Nephron progenitor cell (in vitro differentiated cells): ENCODE measurements at places on chromosomes 1 and 21.
A peak's percentile ranks its signal among the peaks of the same experiment; 100 is the strongest.

DNA sequence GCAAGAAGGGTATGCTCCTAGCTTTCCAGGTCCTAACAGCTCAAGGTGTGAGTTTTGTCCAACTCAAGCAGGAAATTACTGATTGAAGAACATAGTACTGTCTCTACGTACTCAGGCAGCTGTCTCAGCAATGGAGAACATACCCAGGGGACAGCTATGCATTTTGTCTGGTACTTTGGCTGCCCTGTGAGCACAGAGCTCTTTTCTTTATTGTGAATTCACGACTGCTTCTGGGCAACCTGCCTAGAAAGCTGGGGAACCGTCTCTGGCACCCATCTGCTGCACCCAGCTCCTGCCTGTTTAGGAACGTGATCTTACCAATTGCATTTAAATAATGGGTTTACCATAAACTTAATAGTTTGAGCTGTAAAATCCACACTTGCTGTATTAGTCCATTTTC is 258.1 kb downstream of the HHAT start:
- no peak overlapping the region for H3K27ac ChIP-seq
- no peaks in the 10 kb centered on the region for H3K4me1 ChIP-seq
- no peaks in the 10 kb centered on the region for H3K27me3 ChIP-seq
- DNase-seq = no peak
- H3K4me3 ChIP-seq = no peak overlapping the region

GRCh38 chr1:7810395-7810794 is 26.3 kb downstream of the PER3 start:
- no peaks in the 10 kb centered on the region for H3K4me1 ChIP-seq
- peaks cover 35% of the 10 kb centered on the region for H3K36me3 ChIP-seq
- DNase-seq = no peak
- H3K4me3 ChIP-seq = no peak overlapping the region

DNA sequence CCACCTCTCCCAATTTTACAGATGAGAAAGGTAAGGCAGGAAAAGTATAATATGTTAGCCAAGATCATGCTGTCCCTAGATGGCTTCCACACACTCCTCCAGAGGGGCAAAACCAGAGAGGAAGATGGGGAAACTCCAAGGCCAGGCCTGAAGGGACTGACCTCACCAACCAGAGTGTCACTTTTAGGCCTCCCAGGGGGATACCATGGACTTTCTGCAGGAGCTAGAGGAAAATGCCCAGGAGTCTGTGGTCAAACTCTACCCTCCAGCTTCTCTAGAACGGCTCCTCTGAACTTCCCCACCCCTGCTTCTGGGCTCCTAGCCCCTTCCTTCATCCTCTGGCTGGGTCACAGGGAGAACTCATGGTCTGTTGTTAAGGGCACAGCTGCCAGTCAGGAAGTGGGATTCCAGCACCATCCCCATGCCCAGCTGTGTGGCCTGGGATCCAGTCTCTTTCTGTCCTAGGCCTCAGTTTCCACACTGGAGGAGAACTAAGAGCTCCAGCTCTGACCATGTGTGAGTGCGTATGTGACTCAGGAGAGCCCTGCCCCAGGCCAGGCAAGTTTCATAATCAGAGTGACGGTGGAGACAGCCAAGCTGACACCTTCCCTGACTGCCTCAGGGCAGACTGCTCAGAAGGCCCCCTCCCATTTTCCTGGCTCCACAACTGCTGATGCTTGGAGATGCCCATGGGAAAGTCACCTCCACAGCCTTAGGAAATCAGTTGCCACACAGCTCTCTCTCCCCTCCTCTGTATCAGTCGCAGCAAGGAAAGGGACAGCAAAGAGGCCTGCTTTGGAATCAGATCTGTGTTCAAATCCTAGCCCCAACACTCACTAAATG is 1.9 kb downstream of the IGSF8 start:
- no peak overlapping the region for H3K27ac ChIP-seq
- H3K4me1 ChIP-seq = peaks cover 36% of the 10 kb centered on the region
- peak overlapping the region; percentile 91 for H3K4me3 ChIP-seq
- peaks cover 18% of the 10 kb centered on the region for H3K27me3 ChIP-seq

GRCh38 chr1:63005812-63006211 is 221.9 kb downstream of the ATG4C start:
- peaks cover 2% of the 10 kb centered on the region for H3K27me3 ChIP-seq
- no peak overlapping the region for H3K27ac ChIP-seq
- no peak for DNase-seq
- no peaks in the 10 kb centered on the region for H3K36me3 ChIP-seq
- no peak overlapping the region for H3K4me3 ChIP-seq

DNA sequence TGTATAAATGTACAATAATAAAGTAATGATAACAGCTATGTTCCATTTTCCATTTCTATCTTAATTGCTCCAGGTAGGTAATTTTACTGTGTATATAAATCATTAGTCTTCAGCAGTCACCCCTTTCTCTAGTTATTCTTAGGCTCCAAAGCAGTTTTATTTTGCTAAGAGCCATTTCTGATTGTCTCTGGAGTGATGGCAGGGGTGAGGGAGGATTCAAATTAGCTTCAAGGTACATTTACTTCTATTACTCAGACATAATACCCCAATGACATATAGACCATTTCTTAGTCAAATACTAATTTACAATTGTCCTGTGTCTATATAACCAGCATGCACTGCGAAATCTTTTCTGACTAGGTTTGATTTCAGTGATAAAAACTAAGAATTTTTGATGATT is 663.4 kb upstream of the PRMT6 start:
- H3K4me3 ChIP-seq = no peak overlapping the region
- H3K27ac ChIP-seq = no peak overlapping the region
- H3K36me3 ChIP-seq = no peaks in the 10 kb centered on the region
- DNase-seq = no peak
- H3K27me3 ChIP-seq = no peaks in the 10 kb centered on the region
- H3K4me1 ChIP-seq = no peaks in the 10 kb centered on the region

- peak overlapping the region; percentile 39 for H3K4me3 ChIP-seq
- H3K27me3 ChIP-seq = peaks cover 95% of the 10 kb centered on the region
- DNase-seq = peak; percentile 38
- no peak overlapping the region for H3K27ac ChIP-seq
Measured at GRCh38 chr1:110083866-110084226, 13.4 kb upstream of the ALX3 start.

DNA sequence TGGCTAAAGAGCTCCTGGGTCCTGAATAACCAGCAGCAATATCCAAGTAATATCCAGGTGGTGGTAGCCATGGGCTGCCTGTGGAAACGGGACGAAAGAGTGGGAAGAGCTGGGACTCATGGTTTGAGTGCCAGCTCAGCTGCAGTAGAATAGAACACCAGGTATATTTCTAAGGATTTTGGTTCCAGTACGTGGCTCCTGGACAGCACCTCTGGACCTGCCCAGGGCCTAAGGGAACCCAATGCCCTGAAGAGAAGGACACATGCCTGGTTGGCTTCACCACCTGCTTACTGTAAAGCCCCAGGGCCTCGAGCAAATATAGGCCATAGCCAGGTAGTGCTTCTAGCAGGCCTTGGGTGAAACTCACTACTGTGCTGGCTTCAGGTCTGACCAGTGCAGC is 566.7 kb downstream of the KIF26B start:
- DNase-seq = no peak
- no peak overlapping the region for H3K4me3 ChIP-seq
- peaks cover 16% of the 10 kb centered on the region for H3K36me3 ChIP-seq

GRCh38 chr1:92327794-92328193 is 28.9 kb downstream of the RPAP2 start:
- no peaks in the 10 kb centered on the region for H3K4me1 ChIP-seq
- H3K4me3 ChIP-seq = no peak overlapping the region
- H3K36me3 ChIP-seq = peaks cover 91% of the 10 kb centered on the region

GRCh38 chr1:246680190-246680589 is 44.0 kb upstream of the SCCPDH start:
- peaks cover 3% of the 10 kb centered on the region for H3K27me3 ChIP-seq
- peak overlapping the region; percentile 28 for H3K4me3 ChIP-seq
- peak overlapping the region; percentile 98 for H3K27ac ChIP-seq
- peaks cover 89% of the 10 kb centered on the region for H3K4me1 ChIP-seq
- DNase-seq = no peak
- H3K36me3 ChIP-seq = peaks cover 9% of the 10 kb centered on the region

- no peak for DNase-seq
- H3K27ac ChIP-seq = no peak overlapping the region
- H3K36me3 ChIP-seq = peaks cover 21% of the 10 kb centered on the region
- H3K27me3 ChIP-seq = no peaks in the 10 kb centered on the region
- no peak overlapping the region for H3K4me3 ChIP-seq
Measured at GRCh38 chr1:198304431-198304830, 147.6 kb downstream of the NEK7 start.

GRCh38 chr21:41168391-41169257 is 664 bp downstream of the BACE2 start:
- DNase-seq = peak; percentile 59
- peaks cover 41% of the 10 kb centered on the region for H3K4me1 ChIP-seq
- no peaks in the 10 kb centered on the region for H3K36me3 ChIP-seq
- no peak overlapping the region for H3K27ac ChIP-seq
- peak overlapping the region; percentile 86 for H3K4me3 ChIP-seq

DNA sequence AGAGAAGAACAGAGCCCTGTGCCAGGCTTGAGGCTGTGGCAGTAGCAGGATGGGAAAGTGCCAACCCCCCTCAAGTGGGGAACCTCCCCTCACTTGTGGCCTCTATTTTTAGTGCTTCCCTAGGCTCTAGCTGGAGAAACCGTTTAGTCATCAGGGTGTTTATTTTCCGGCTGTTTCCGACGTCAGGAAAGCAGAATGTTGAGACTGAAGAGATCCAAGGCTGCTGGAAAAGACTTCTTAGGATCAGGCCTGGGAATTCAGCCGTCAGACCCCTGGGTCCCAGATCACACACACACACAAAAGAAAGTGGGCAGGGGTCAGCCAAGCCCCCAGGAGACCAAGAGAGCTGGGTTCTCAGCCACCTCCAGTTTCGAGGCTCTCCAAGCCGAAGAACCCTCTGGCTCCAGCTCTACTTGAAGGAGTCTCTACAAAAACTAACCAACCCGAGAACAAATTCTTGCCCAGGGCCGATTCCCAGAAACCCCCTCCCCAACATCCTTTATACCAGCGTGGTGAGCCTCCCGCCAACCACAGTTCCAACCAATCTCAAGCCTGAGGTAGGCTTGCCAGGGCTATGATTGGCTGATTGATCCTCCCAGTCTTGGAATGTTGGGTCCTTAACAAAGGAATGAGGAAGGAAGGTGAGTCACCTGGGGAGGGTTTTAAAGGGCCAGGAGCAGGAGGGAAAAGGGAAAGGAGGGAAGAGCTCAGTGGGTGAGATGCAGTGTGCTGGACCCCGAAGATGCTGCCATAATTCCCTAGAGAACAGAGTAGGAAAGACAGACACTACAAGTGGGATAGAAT is 2.5 kb upstream of the MEF2D start:
- peak overlapping the region; percentile 20 for H3K27ac ChIP-seq
- H3K27me3 ChIP-seq = no peaks in the 10 kb centered on the region
- H3K4me3 ChIP-seq = no peak overlapping the region
- peaks cover 65% of the 10 kb centered on the region for H3K4me1 ChIP-seq
- no peaks in the 10 kb centered on the region for H3K36me3 ChIP-seq

- no peak for DNase-seq
- no peak overlapping the region for H3K4me3 ChIP-seq
- no peaks in the 10 kb centered on the region for H3K4me1 ChIP-seq
- H3K27ac ChIP-seq = no peak overlapping the region
Measured at GRCh38 chr1:154306151-154306550, 14.7 kb upstream of the AQP10 start.

- no peak overlapping the region for H3K4me3 ChIP-seq
- no peaks in the 10 kb centered on the region for H3K27me3 ChIP-seq
- peaks cover 58% of the 10 kb centered on the region for H3K4me1 ChIP-seq
Measured at GRCh38 chr1:89941110-89941766, 53.7 kb upstream of the ZNF326 start.

- no peak overlapping the region for H3K4me3 ChIP-seq
- peaks cover 12% of the 10 kb centered on the region for H3K4me1 ChIP-seq
- H3K27me3 ChIP-seq = peaks cover 6% of the 10 kb centered on the region
Measured at GRCh38 chr1:39562886-39563285, 13.7 kb downstream of the PABPC4 start.

DNA sequence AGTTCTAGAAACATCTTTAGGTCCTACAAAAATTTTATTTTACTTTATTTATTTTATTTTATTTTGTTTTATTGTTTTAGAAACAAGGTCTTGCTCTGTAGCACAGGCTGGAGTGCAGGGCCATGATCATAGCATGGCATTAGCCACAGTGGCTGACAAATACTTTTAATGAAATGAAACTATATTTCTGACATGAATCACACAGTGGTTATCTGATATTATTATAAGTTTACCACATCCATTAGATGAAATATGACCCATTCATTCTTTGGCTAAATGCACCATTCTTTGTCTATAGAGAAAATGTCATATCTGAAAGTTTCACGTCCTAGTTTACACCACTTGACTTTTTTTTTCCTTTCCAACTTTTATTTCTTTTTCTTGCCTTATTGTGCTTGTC is 613.4 kb upstream of the ADAMTS5 start:
- H3K36me3 ChIP-seq = no peaks in the 10 kb centered on the region
- no peaks in the 10 kb centered on the region for H3K27me3 ChIP-seq
- no peaks in the 10 kb centered on the region for H3K4me1 ChIP-seq
- H3K4me3 ChIP-seq = no peak overlapping the region

DNA sequence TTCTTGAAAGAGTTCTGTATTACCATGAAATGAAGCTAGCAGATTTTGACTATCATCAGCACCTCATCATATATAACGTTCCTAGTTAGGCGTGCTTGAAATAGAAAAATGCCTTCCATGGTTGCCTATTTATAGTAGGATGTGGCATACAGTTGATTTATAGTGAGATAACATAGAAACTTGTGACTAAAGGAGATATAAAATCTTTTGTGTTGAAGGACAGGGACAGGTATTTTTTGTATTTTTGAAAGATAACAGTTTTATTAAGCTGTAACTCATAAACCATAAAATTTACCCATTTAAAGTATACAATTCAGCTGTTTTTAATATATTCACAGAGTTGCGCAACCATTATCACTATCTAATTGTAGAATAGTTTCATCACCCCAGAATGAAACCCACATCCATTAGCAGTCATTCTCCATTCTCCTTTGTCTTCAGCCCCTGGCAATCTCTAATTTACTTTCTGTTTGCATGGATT is 19.3 kb downstream of the SPEN start:
- peaks cover 36% of the 10 kb centered on the region for H3K36me3 ChIP-seq
- H3K27me3 ChIP-seq = no peaks in the 10 kb centered on the region
- no peak overlapping the region for H3K27ac ChIP-seq
- H3K4me1 ChIP-seq = no peaks in the 10 kb centered on the region
- no peak for DNase-seq

DNA sequence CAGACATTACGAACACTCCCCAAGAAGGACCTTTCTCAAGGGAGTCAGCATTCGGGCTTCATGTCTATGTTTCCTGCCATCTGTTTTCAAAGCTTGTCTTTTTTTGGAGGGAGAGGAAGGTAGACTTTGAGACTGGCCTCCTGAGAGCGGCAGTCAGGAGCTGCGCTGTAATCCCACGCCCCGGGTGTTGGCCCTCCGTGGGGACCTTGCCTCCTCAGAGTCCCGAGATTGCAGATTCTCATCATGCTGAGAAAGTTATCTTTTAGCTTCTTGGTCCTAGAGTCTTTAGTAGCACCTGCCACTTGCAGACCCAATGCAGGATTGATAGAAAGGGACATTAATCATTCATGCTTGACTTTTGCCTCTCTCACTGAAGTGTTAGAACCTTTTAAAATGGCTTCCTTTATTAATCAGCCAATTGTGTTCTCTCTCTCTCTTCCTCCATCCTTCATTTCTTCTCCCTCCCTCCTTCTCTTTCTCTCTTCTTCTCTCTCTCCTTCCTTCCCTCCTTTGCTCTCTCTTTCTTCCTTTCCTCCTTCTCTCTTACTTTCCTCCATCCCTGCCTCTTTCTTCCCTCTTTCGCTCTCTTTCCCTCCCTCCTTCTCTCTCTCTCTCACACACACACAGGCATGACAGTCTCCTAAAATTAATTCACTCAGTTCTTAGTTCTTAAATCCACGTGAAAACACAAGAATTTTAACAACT is 25.2 kb upstream of the GNPAT start:
- no peak overlapping the region for H3K4me3 ChIP-seq
- no peaks in the 10 kb centered on the region for H3K4me1 ChIP-seq
- H3K27me3 ChIP-seq = peaks cover 87% of the 10 kb centered on the region
- no peak overlapping the region for H3K27ac ChIP-seq
